Activated B cell treated with CpG ODN at 0.5 μM for 24 hours (primary cell): ENCODE measurements at places on chromosomes 2 and 18. TPM values are rescaled to one million over a fixed set of nuclear protein-coding genes. Genes with fewer than 3 reads are reported as not detected.

DNA sequence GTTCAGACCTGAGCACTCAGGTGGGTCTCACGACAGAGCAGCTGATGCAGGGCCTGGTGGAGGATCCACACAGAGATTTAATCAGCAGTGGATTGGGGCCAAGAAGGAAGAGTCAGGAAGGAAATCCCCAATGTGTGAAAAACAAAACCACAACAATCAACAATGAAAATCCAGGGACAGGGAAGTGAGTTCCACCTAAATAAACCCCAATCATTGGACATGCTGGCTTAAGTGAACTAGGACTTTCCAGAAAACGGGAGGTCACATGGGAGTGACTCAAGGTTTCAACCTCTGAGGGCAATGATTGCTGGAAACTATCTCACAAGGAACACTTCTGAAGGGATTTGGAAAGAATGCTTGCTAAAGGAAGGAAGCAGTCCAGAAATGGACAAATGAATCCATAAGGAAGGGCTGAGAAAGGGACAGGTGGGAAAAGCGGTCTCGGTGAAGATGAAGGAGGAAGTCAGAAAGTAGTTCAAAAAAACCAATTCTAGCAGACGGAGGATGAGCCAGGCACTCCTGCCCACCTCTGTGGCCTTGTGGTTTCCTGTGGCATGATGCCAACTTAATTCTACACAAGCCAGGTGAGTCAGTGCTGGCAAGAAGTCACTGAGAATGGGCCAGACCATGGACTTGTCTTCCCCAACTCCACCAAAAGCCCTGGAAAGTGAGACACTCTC lies 15.4 kb upstream of the XDH start:
- DNase-seq = no peak
- H3K4me3 ChIP-seq = no peak overlapping the region
- H3K4me1 ChIP-seq = no peaks in the 10 kb centered on the region
- no peak overlapping the region for H3K27ac ChIP-seq

DNA sequence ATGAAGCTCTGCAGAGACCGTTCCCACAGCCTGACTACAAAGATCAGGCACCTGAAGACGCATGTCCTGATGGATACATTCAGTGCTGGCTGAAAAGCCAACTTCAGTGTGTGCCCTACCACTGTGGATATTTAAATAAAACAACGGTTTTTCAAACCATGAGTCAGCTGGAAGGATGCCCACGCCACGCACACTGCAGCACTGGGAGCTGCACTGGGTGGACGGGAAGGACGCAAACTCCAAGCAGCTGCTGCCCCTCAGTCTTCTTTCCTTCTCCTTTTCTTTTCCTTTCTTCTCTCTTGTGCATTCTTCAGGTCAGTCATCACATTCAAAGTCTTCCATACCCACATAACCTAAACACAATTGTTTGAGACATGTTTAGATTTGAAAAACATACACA lies 7.9 kb downstream of the TMEM18 start:
- H3K4me1 ChIP-seq = peaks cover 24% of the 10 kb centered on the region
- H3K27me3 ChIP-seq = no peaks in the 10 kb centered on the region
- no peak for DNase-seq
- H3K36me3 ChIP-seq = peaks cover 83% of the 10 kb centered on the region

- no peaks in the 10 kb centered on the region for H3K36me3 ChIP-seq
- H3K4me3 ChIP-seq = no peak overlapping the region
- no peaks in the 10 kb centered on the region for H3K4me1 ChIP-seq
- no peak overlapping the region for H3K27ac ChIP-seq
- DNase-seq = no peak
Measured at GRCh38 chr2:219695145-219695709, 67.8 kb downstream of the SLC4A3 start.

OR6B2 gene
- total RNA-seq = not detected in 2 replicates

DLGAP1 gene
- 0.10 and 0.18 TPM in 2 replicates for total RNA-seq

CDK5R2 gene
- total RNA-seq = 0.07 TPM in 1 of 2 replicates, not detected in the other

DNA sequence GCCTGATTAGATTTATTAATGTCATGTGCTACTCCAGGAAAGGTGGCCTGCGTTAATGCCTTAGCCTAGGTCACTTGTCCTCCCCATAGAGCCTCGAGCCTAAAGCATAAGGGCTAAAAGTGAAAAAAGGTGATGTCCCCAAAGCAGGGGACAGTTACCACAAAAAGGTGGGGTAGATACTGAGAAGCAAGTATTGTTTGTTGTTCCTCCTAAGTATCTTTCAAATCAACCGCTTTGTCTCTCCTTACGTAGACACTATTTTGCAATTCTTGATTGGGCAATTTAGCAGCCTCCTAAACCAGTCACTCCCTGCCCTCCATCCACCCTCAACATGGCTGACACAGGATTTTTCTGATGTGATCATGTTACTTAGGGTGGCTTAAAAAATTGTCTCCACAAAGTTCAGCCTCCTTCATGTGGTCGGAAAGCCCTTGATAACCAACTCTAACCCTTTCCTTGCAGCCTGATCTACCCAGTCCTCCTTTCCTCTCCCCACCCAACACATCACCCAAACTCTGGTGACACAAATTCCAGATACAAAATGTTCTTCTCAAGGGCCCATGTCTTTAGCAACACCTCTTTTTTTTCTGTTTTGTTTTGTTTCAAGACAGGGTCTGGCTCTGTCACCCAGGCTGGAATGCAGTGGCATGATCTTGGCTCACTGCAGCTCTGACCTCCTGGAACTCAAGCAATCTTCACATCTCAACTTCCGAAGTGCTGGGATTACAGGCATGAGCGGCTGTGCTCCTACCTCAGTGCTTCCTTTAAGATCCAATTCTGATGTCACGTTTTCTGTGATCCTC lies 6.9 kb downstream of the INHA start:
- H3K27ac ChIP-seq = no peak overlapping the region
- no peak overlapping the region for H3K4me3 ChIP-seq
- no peaks in the 10 kb centered on the region for H3K4me1 ChIP-seq
- no peaks in the 10 kb centered on the region for H3K36me3 ChIP-seq

DNA sequence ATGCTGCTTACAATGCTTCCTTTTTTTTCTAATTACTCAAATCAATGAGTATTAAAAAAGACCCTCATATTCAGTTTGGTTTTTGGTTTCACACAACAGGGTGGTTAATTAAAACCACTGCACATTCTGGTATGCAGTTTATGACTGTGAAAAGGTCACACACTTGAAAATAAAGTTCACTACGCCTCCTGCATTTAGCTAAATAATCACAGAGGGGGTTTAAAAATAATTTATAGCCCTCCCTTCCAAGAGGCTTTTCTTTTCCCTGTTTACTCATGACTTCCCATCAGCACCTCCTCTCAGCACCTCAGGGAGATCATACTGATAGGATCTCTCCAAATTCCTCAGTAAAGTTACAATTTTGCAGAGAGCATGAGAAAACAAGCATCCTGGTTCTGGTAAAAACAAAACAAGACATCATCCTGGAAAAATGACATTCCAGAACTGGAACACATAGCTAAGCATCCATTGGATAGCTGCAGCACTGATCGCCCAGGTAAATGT lies 129.5 kb upstream of the TMEM200C start:
- no peak for DNase-seq
- no peaks in the 10 kb centered on the region for H3K4me1 ChIP-seq
- H3K36me3 ChIP-seq = no peaks in the 10 kb centered on the region
- no peak overlapping the region for H3K27ac ChIP-seq
- H3K4me3 ChIP-seq = no peak overlapping the region

GPAT2 gene
- 4.5 and 4.9 TPM in 2 replicates for total RNA-seq

- peaks cover 19% of the 10 kb centered on the region for H3K4me1 ChIP-seq
- no peak overlapping the region for H3K27ac ChIP-seq
- peaks cover 27% of the 10 kb centered on the region for H3K36me3 ChIP-seq
Measured at GRCh38 chr2:3238951-3239841, 138.4 kb downstream of the EIPR1 start.

DNA sequence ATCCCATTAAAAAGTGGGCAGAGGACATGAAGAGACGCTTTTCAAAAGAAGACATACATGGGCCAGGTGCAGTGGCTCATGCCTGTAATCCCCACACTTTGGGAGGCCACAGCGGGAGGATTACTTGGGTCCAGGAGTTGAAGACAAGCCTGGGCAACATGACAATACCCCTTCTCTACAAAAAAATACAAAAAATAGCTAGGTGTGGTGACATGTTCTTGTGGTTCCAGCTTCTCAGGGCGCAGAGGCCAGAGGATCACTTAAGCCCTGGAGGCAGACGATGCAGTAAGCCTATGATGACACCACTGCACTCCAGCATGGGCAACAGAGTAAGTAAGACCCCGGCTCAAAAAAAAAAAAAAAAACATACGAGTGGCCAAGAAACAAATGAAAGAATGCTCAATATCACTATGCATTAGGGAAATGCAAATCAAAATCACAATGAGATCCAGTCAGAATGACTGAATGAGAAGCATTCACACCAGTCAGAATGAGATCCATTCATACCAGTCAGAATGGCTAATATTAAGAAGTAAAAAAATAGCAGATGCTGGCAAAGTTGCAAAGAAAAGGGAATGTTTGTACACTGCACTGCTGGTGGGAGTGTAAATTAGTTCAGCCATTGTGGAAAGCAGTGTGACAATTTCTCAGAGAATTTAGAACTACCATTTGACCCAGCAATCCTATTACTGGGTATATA lies 550.2 kb upstream of the SLC39A10 start:
- no peaks in the 10 kb centered on the region for H3K36me3 ChIP-seq
- no peak for DNase-seq
- no peaks in the 10 kb centered on the region for H3K4me1 ChIP-seq
- no peak overlapping the region for H3K27ac ChIP-seq
- no peak overlapping the region for H3K4me3 ChIP-seq
- no peaks in the 10 kb centered on the region for H3K27me3 ChIP-seq

DNA sequence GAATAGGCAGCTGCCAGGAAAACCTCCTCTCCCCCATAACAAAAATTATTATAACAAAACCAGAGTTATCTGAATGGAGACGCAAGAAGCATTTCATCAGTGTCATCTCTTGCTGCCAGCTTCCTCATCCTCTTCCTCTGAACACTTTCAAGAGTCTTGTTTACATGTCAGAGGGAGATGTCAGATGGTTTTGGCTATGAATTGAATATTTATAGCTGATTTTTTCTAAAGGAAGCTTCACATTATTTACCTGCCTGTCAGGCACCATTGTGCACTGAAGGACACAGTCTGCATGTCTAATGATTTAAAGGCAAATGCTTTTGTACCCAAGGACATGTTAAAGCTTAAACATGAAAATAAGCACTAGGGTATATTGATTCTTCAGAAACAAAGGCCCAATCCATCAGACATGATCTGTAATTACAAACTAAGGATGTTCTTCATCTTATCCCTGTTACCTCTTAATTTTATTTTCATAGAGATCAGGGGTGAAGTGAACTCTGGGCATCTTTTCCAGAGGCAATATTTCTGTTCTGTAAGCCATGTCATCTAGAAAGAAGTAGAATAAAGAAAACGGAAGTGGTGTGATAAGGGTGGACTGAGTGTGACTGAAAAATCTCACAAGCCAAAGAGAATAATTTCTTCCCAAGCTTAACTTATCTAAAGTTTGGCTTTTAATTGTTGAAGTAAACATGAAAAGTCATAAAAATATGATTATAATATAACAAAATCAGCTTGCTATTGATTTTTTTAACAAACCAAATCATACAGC lies 168.7 kb downstream of the ANKRD44 start:
- peaks cover 90% of the 10 kb centered on the region for H3K4me1 ChIP-seq
- no peak for DNase-seq
- peaks cover 10% of the 10 kb centered on the region for H3K36me3 ChIP-seq
- no peaks in the 10 kb centered on the region for H3K27me3 ChIP-seq

- H3K27me3 ChIP-seq = peaks cover 4% of the 10 kb centered on the region
- no peak for DNase-seq
- H3K27ac ChIP-seq = no peak overlapping the region
- no peak overlapping the region for H3K4me3 ChIP-seq
- no peaks in the 10 kb centered on the region for H3K36me3 ChIP-seq
- H3K4me1 ChIP-seq = no peaks in the 10 kb centered on the region
Measured at GRCh38 chr2:216300906-216301305, 71.4 kb downstream of the MARCHF4 start.

DNA sequence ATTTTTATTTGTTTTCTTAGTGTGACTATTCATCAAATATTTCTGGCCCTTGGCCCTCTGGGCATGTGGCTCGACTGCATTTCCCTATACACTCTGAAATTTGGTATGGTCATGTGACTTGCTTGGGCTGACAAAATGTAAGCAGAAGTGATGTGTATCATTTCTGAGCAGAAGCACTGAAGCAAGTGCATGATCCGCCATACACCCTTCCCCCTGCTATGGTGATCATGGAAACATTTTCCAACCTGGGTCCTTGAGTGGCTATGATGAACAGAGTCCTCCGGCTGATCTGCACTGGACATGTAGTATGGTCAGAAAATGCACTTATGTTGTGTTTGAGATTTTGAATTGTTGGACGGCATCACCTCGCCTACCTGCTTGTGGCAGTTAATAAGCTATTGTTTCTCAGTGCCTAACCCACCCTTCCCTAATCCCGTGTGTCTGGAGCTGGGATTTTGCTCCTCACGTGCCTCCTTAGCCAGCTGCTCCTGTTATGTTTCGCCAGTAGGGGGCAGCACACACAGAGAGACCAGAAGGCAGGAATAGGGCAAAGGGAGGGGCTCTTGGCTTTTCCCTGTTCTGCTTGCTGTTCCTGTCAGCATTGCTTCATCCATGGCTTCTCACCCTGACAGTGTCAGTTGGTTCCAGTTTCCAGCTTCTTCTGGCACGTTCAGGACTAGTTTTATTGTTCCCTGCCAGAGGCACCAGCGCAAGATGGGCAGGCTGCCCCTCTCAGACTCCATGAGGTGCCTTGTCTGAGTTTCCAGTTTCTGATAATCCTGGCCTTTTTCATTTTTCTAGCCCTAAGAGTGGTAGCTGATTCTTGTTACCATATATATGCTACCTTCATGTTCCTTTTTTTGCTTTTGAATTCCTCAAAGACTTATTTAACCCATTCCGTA lies 207.4 kb downstream of the ARL6IP6 start:
- no peak for DNase-seq
- no peak overlapping the region for H3K4me3 ChIP-seq
- H3K36me3 ChIP-seq = no peaks in the 10 kb centered on the region
- no peaks in the 10 kb centered on the region for H3K27me3 ChIP-seq
- no peaks in the 10 kb centered on the region for H3K4me1 ChIP-seq
- H3K27ac ChIP-seq = no peak overlapping the region

DNA sequence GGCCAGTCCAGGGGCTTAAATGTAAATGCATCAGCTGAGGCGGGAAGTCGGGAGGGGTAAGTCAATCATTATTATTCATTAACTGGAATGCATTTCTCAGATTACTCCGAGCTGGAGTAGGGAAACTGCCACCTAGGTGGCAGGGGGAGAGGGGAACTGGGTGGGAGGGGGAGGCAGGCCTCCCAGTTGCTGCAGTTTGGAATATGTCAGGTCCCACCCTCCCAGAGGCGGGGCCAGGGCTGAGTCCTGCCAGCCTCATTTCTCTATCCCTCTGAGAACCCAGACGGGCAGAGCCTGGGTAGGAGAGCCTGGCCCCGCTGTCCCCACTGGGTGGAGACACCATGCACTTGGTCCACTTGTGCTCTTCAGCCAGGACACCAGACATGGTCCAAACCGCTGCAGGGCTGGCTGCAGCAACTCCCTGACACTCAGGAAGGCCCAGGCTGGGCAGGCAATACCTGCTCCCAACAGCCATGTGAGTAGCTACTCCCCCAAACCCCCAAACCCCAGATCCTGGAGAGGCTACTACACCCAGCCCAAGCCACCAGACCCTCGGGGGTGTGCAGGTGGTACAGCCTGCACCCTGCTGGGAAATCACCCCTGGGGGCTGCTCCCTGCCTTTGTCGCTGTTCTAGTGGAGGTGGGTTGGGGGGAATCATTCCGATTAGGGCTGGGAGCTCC lies at the start of gene GPBAR1:
Gene GPBAR1 (plus strand): TSS at position 274 of the 681 bp plus-strand sequence. CDS start 1,710 bp downstream, outside the sequence.
- peak within 1 kb of the TSS; percentile 24 for H3K4me3 ChIP-seq
- H3K36me3 ChIP-seq = peaks cover 34% of the 10 kb centered on the region
- peak within 1 kb of the TSS; percentile 79 for H3K27ac ChIP-seq
- H3K4me1 ChIP-seq = peaks cover 70% of the 10 kb centered on the region

LRRTM1 gene
- total RNA-seq = not detected in 2 replicates

GRCh38 chr2:73268366-73268829 lies 15.9 kb downstream of the FBXO41 start:
- no peaks in the 10 kb centered on the region for H3K27me3 ChIP-seq
- no peak for DNase-seq
- H3K4me1 ChIP-seq = peaks cover 18% of the 10 kb centered on the region
- peaks cover 20% of the 10 kb centered on the region for H3K36me3 ChIP-seq
- H3K27ac ChIP-seq = no peak overlapping the region

APCDD1 gene
- 0.15 and 0.38 TPM in 2 replicates for total RNA-seq
